ENCODE measurements at places on chromosomes 2 and 18. TPM values are rescaled to one million over a fixed set of nuclear protein-coding genes. Genes with fewer than 3 reads are reported as not detected.
A peak's percentile ranks its signal among the peaks of the same experiment; 100 is the strongest.

DNA sequence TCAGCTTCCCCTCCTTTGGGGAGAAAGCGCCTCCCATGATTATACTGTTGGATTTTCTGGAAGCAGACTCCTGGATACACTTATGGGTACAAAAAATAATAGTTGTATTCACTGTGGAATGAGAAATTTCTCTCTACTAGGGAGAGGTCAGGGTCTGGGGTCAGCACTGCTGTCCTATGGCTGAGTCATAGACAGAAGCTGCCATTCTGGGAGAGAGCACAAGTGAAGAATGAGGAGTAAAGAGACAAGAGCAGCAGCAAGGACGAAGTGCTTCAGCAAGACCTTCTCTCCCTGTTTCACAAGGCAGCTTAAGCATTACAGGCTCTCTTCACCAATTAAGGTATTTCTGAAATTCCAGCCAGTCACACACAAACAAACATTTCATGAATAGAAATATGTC lies 10.1 kb upstream of the UNC80 start:
- no peak for DNase-seq

GRCh38 chr2:23346029-23346428 lies 39.0 kb upstream of the KLHL29 start:
- DNase-seq = no peak

GRCh38 chr2:144597894-144598593 lies 78.1 kb upstream of the ZEB2 start:
- DNase-seq = no peak

DNA sequence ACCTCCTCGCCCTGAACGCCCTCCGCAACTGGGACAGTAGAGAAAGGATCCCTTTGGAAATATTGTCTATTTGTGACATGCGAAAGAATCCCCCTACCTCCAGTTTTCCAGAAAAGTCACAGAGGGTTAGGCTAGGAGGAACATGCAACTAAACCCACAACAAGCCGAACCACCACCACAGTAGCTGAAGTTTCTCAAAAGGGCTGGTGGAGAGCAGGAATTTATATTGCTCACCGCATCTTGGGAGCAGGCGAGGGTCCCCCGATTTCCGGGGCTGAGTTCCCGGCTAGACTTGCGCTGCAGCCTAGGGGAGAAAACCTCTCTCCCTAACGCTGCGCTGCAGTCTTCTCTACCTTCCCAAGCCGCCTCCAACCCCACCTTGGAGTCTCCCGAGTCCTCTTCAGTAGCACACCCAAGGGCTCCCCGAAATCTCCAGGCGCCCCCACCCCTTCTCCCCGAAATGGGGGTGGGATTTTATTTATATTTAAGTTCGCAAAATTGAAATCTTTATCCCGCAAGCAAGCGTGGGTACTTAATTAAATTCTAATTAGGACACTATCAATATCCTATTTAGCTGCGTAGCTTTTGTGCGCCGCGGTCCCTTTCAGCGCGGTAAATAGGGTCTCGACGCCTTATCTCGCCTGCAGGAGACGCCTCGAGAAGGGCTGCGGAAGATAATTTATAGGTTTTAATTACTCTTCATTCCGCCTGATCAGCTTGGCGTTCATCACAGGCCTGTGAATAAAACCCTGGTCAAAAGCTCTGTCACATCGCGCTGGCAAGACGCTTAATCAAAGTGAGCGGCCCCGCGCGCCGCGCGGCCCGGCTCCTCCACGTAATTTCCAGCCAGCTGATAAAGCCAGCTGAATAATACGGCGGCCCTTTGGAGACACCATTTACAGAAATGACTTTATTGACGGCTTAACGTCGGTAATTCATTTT lies 2.0 kb upstream of the EN1 start:
- DNase-seq = no peak

DNA sequence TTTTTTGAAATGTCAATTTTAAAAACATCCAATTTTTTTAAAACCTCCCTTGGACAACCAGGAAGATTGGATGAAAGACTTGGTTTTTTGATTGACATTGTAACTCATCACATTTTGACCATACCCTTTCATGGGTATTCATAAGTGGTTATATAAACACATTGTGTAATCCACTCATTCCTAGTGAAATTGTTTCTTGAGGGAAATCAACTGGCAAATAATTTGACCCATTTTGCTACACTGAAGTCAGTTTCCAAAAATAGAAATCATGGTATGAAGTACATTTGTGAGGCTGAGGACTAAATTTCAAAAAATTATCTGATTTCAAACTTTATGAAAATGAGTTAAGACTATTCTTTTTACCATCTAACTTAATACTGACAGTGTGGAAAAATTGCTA lies 31.5 kb downstream of the FBXO48 start:
- no peak for DNase-seq

- DNase-seq = no peak
Observed at GRCh38 chr2:158321264-158321663, 135.3 kb downstream of the CCDC148 start.

DNA sequence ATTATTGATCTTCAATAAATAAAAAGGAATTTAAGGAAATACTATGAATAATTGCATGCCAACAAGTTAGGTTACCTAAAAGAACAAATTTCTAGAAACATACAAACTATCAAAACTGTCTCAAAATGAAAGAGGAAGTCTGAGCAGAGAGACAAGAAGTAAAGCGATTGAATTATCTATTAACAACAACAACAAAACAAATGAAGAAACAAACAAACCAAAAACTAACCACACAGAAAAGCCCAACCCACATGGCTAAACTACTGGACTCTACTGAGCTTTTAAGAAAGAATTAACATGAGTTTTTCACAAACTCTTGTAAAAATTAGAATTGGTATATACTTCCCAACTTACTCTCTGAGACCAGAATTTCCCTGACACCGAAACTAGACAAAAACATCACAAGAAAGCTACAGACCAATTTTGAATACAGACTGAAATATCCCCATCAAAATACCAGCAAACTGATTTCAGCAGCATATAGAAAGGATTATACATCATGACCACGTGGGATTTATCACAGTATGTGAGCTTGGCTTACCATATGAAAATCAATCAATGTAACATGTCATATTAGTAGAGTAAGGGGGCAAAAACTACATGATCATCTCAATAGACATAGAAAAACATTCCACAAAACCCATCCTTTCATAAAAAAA lies 16.6 kb upstream of the GALNT1 start:
- no peak for DNase-seq

GRCh38 chr18:67301592-67301991 lies 214.9 kb downstream of the DSEL start:
- no peak for DNase-seq

DNA sequence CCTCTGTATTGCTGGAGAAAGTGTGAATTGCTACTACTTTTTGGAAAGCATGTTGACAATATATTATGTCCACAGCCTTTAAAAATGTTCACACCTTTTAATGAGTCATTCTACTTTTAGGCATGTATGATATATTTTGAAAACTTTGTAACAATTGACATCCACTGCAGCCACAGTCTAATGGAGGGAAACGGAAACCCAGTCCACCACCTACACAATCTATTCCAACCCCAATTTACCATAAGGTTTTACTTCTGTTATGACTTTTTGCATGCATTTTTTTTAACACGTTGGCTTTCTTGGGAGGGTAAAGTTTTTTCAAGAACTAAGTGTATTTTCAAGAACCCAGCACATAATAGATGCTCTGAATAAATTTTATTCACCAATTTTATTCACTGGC lies 38.5 kb upstream of the ATP8B1 start:
- DNase-seq = no peak

GRCh38 chr2:62565309-62565908 lies 59.4 kb upstream of the TMEM17 start:
- no peak for DNase-seq

DNA sequence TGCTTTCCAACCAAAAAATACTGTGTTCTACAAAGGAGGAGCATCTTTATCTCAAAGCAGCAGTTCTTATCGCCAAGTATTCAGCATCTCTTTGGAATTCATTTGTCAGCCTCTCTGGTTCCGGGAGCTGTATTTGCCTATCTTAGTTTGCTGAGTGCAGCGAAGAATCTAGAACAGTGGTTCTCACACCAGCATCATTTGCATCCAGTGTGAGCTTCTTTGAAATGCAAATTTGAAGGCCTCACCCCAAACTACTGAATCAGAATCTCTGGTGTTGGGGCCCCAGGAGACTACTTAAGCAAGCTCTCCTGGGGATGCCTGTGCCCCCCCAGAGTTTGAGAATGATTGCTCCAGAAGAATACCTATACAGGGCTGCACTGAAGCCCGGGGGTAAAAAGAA lies 1.5 kb upstream of the PTPN2 start:
- no peak for DNase-seq

DNA sequence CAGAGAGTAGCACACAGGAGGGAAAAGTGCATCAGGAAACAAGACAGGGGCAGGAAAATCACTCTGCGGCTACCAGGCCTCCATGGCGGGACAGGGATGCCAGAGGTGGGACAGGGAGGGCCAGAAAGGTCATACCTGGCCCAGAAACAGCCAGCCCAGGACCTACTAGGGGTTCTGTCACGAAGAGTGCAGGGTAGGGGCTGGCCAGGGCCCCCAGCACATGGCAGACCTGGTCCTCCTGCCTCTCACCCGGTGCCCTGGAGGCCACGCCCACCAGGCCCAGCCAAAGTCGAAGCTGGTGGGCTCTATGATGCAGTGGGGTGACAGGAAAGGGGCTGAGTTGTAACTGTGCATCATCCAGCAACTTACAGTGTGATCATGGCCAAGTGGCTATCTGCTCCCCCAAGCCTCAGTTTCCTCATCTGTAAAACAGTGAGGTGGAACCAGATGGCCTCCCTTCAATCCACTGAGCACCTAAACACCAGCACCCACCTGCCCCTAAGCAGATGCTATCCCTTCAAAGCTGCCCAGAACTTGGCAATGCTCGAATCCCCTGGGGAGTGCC lies 10.6 kb downstream of the CYP26B1 start:
- no peak for DNase-seq

GRCh38 chr2:105324732-105325131 lies 4.8 kb downstream of the TGFBRAP1 start:
- DNase-seq = no peak

DNA sequence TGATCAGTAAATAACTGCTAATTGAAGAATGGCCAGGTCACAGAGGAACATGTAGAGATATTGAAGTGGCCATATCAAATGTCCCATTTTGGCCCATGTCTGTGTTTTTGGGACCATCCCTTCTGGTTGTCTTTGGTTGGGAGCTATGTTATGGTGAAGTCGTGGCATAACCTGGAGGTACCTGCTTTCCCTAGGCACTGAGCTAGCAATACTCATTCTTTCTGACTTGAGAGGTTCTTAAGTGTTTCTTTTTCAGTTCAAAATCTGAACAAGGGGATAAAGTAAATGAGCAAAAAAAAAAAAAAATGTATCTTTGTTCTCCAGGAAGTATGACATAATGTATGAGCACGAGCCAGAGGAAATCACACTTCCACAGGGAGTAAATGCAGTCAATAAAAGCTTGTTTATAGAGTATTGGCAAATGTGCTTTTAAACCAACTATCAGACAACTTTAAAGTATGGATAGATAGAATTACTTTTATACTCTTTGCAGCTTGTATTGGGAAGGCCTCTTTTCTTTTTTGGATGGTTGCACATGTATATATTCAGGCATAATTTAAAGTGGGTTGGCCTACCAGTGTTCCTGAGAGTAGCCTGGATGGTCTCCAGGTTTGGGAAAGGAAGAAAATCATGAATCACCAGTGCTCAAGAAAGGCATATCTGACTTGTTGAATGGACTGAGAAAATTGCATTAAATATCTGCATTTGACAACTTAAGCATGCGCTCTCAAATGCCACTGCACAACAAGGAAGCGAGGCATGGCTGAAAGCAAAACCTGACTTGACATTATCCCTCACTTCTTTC lies 125.0 kb downstream of the SPHKAP start:
- peak; percentile 7 for DNase-seq

- no peak for DNase-seq
Observed at GRCh38 chr2:101430156-101430555, 42.9 kb upstream of the CREG2 start.

DNA sequence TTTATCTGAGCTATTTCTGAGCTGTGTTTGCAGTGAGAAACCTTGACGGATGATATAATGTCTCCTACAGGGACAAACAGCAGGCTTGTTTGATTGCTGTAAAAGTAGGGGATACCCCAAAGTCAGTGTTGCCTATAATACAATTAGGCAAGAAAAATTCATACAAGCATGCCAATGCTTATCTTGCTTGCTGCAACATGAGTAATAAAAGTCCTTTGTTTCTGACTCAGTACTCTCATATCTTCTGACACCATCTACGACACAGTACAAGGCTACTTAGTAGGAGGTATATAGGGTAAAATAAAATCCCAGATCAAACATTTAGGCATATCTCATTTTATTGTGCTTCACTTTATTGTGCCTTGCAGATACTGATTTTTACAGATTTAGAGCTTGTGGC lies 33.0 kb downstream of the ERBB4 start:
- DNase-seq = no peak

DNA sequence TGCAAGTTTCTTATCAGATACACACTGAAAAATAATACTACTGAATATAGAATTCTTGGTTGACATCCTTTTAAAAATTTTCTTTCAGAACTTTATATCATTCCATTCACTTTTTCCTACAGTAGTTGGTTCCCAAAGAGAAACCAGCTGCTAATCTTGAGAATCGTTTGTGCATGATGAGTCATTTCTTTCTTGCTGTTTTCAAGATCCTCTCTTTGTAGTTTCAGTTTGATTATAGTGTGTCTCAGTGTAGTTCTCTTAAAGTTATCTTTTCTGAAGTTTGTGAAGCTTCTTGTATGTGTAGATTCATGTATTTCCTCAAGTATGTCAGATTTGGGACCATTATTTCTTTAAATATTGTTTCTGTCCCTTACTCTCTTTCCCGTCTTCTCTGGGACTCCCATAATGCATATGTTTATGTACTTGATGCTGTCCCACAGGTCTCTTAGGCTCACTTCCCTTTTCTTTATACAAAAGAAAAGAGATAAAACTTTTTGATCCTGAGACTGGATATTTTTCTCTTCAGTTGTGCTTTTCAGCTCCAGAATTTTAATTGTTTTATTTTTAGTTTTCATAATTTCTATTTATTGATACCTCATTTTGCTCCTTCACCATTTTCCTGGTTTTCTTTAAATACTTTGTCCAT lies 801.0 kb downstream of the TDRD15 start:
- no peak for DNase-seq

DNA sequence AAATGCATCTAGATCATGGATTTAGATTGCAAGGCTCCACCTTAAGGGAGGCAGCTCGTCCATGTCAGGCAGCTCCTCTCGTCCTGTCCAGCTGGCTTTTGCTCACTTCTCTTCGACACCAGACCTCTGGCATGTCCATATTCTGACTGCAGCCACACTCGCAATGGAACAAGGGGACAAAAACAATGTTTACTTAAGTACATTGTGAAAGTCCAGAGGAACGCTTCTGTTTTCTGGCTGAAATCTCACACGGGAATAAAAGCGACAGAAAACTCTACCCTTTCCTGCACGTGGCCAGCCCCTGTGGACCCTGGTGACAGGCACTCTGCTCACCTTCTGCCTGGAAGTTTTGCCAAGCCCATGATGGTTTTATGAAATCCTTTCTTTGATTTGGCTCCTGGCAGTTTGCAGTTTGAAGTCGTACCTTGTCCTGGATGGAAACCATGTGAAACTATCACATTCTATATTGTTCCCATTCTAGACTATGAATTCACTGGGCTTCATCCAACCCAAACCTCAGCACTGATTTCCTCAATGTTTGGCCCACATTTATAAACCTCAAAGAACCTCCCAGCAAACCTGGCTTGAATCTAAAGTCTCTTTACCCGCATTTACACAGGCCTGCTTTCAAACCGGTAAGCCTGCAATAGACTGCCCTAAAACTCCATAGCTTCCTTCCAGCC lies 134.3 kb upstream of the PIEZO2 start:
- peak; percentile 59 for DNase-seq

MOB4 gene
- total RNA-seq = 53.4 TPM

CHRNG gene
- total RNA-seq = 19.5 TPM

MYL1 gene
- total RNA-seq = 6,866 TPM

GRHL1 gene
- 50.3 TPM for total RNA-seq

NEMP2 gene
- 6.4 TPM for total RNA-seq

LRRFIP1 gene
- total RNA-seq = 132 TPM

TMEM200C gene
- 1.4 TPM for total RNA-seq

SERPINB3 gene
- 1.3 TPM for total RNA-seq
